ELF-1 (cell line): ENCODE measurements at places on chromosomes 16 and 17.

GRCh38 chr16:49552313-49552928 lies 178.8 kb downstream of the C16orf78 start:
- no peak for DNase-seq

DNA sequence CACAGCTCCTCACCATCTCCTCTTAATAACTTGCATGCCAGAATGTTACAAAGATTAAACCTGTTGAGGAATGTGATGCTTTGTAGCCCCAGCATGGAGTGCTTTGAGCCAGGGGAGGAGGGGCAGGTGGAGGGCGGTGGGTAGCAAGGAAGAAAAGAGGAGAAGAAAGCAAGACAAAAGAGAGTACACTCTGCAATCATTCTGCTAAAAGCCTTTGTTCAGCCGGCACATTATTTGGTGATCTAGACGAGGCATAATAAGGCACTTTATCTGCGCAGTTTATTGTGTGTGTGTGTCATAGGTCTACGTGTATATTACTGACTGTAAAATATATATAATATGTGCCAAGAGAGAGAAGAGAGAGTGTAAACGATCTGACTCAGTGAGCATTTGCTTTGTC lies 139.1 kb downstream of the SOX9 start:
- no peak for DNase-seq

DNA sequence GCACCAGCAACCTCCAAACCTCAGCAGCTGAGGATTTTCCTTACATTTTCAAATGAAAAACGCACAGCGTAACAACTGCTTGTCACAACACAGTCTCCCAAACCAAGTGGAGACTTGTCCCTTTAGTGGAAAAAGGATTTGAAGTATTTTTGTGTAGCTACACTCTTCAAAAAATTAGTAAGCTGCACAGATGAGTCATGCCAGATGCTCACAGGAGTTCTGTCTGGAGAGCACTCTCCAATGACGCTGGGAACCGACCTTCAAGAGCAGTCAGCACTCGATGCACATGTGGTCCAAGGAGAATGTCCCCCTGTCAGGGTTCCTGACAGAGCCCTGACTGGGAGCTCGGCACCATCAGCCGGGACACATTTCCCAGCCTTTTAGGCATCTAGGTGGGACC lies 39.8 kb downstream of the MAP1LC3B start:
- no peak for DNase-seq

DNA sequence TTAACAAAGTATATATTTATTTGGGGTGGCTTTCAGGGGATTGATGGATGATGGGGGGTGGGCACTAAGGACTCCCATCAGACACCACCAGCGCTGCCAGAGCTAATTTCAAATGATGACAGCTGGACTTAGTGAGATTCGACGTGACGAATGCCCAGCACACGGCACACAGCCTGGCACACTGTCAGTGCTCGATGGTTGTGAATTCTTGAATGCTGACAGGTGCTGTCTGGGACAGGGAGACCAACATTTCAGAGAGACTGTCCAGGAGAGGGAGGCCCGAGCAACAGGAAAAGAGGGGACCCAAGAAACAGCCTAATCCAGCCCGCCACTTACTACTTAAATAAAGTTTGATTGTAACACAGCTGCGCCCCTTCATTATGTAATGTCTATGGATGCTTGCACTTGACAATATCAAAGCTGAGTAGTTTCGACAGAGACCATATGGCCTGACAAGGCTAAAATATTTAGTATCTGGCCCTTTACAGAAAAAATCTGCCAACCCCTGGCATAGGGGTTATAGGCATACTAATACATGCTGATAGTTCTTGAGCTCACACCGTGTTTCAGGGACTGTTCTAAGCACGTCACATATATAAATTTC lies 6.2 kb upstream of the MPRIP start:
- no peak for DNase-seq

DNA sequence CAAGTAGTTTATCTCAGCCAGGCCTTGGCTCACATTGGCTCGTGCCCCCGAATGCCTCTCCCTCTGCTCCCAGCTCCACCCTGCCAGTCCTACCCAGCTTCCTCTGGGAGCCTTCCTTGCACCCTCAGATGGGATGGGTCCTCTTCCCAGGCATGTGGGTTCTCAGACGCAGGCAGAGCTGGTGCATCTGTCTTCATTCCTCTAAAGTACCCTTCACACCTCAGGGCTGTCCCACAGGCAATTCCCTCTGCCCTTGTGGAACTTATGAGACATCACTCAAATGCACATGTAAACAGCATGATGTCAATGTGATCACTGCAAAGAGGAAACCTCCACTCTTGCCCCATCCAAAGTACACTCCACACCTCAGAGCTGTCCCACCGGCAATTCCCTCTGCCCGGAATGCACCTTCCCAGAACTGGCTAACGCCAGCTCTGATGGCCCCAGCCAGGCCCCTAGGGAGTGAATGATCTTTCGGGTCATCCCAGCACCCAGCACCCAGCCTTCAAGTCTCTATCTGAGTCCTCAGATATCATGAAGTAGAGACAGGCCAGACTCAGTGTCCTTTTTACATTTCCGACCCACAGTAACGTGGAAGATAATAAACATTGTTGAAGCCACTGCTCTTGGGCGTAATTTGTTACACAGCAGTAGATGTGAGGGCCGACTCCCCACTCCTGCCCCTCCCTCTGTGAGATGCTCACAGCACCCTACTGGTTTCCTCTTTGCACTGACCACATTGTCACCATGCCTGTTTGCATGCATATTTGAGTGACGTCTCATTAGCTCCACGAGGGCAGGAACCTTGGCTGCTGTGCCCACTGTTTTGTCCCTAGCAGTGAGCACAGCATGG lies 85.4 kb downstream of the N4BP1 start:
- no peak for DNase-seq

DNA sequence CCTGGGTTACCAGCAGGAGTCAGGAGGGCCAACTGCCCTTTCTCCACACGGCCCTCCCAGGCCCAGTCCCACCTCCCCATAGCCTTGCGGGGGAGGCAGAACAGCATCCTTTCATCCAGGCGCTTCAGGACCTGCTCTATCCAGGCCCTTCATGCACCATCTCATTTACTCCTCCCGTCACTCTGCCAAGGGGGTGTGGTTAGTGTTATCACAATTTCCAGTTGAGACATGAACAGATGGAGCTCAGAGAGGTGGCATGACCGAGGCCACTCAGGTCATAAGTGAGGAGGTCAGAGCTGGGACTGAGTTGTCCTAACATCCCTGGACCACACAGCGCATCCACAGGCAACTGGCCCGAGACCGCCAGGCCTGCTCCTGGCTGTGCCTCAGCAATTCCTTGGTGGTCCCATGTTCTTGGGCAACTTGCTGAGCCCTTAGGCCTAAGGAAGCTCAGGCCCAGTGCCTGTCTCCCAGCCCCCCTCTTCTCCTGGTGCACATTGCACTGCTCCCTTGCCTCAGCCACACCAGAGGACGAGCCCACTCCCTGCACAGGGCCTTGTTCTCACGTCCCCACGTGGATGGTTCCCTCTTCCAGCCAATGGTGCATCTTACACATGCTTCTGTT lies 23.8 kb downstream of the C17orf100 start:
- DNase-seq, result no peak

GRCh38 chr17:77182205-77183172 lies 41.7 kb downstream of the SEC14L1 start:
- DNase-seq, result no peak

DNA sequence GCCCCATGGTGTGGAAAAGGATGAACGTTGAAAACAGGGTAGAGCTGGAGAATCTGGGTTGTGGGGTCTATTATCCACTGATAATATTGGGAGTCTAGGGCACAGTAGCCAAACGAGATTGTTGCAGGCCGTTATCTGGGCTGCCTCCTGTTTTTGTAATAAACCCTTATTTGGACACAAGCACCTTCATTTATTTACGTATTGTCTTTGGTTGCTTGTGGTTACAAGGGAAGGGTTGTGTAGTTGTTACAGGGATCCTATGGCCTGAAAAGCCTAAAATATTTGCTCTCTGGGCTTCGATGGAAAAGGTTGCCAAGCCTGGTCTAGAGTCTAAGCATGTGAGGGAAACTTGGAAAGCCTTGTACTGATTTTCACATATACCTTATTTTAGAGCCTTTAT lies 4.3 kb upstream of the SMARCE1 start:
- DNase-seq, result no peak

GRCh38 chr17:83136156-83136555 lies 56.7 kb downstream of the METRNL start:
- DNase-seq, result no peak
